COR-L47 (cell line): ENCODE measurements at places on chromosomes 7 and 10.

- DNase-seq: no peak
Measured at GRCh38 chr7:153529100-153529499, 523.1 kb upstream of the DPP6 start.

DNA sequence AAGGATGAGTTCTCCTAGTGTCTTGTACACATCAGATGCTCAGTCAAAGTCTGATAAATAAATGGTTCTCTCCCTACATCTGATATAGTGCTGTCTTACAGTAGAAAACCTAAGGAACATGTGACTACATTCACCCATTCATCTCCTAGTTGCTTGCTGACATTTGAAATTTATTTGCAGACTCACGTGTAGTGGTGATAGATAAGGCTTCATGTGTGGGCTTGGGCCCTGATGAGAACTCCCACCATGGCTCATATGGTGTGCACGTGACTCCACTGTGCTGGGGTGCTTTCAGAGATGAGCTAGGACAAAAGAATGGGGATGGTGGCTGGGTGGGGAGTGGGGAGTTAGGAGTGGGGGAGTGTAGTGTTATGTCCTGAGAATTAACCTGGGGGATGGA lies 287.3 kb downstream of the RPS24 start:
- DNase-seq: no peak

GRCh38 chr7:78473021-78473420 lies 674.4 kb downstream of the PHTF2 start:
- DNase-seq: no peak

- no peak for DNase-seq
Measured at GRCh38 chr10:132961787-132962622, 19.6 kb upstream of the CFAP46 start.

DNA sequence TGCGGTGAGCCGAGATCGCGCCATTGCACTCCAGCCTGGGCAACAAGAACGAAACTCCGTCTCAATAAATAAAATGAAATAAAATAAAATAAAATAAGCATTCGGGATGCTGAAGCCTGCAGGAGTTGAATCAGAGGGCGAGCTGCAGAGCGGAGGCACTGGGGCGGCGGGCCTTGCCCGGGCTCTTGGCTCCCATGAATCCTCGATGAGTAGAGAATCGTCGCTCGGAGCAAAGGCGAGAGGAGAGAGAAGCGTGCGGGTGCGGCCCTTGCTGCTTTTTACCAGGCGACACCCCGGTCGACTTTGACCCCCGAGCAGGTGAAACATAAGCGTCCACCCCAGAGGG lies 168.3 kb downstream of the UBE2H start:
- no peak for DNase-seq

DNA sequence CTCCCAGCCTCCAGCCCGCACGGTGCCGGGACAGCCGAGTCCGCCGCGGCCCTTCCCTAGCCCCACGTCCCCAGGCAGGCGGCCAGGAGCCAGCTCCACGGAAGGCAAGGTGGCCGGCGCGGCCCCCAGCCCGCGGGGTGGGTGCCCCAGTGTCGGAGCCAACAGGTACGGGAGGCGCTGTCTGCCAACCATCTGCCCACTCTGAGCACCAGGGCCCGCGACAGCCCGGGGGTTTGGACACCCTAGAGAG lies 75.8 kb downstream of the CALN1 start:
- no peak for DNase-seq

GRCh38 chr7:135361788-135362187 lies 128.2 kb downstream of the STRA8 start:
- no peak for DNase-seq

- DNase-seq: no peak
Measured at GRCh38 chr7:151256410-151257045, 8.0 kb upstream of the SMARCD3 start.

- no peak for DNase-seq
Measured at GRCh38 chr10:88226891-88227290, 356.2 kb downstream of the RNLS start.

DNA sequence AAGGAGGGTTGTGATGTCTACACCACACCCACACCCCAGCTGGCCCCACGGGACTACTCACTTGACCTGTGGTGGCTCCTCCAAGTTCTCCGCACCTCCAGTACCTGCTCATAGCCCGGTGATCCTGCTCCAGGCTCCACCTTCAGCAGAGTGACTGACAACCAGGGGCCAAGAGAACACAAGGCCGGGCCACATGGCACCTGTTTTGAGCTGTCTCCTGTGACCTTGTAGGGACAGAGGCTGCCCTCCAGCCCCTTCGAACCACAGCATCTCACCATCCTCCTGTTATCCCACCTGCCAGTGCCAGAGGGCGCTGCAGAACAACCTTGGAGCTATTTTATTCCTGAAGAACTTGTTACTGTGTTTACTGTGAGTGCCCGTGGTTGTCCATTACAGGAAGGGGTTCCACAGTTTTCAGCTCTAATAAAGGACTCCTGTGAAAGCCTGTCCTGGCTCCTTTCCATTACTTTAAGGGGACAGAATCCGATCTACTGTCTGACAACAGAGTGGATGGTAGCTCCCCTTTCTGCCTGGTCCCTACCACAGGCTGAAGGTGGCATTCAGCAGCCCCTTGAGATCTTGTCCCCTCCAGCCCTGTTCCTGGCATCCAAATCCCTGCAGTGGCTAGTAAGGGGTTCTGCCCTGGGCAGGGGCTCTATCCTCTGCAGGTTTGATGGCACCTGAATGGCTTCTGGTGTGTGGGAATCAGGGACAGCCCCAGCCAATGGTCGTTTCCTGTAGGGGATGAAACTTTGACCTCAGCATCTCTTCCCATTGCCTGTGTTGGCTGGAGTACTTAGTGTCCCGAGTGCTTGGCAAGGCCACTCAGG lies 50.8 kb downstream of the C10orf120 start:
- peak; percentile 36 for DNase-seq

DNA sequence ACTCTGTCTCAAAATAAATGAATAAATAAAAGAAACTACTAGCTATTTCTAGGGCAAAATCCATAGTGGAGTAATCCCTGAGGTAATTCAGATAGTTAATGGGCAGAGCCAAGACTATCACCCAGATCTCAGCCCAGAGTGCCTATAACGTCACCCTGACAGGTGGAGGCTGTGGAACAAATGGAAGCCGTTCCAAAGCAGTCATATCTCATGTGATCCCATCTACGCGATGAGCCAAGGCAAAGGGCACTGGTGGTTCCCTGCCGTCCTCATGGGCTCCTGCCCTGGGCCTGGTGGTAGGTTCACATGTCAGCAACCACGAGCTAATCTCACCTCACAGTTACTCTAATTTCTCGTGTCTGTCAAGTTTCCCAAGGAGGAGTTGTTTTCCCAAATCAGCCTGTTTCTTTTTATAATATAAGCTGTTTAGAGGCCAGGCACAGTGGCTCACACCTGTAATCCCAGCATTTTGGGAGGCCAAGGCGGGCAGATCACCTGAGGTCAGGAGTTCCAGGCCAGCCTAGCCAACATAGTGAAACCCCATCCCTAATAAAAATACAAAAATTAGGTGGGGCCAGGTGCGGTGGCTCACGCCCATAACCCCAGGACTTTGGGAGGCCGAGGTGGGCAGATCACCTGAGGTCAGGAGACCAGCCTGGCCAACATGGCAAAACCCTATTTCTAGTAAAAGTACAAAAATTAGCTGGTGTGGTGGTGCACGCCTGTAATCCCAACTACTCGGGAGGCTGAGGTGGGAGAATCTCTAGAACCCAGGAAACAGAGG lies 22.5 kb upstream of the ASCC1 start:
- DNase-seq: no peak

DNA sequence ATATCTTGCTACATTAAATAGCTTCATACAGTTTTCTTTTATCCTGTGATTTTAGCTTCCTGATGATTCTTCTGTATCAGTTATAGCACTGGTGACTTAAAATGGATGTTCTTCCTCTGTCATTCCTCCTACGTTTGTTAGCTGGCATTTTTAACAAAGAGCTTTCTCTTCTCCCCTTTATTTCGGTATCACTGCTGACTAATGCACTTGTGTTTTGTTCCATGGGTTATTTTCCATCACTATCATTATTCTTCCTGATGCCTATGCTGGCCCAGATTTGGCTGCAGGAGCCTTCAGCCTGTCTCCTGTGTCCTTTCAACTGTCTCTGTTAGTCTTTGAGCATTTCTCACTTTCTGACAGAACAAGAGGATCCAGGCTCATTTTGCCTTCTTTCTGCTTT lies 13.1 kb downstream of the BMS1 start:
- no peak for DNase-seq
